Peyer's patch (tissue), 4 donors: ENCODE measurements at places on chromosomes 12 and 14.

- H3K27me3 ChIP-seq: no peaks in the 10 kb centered on the region
- H3K36me3 ChIP-seq: peaks cover 66% of the 10 kb centered on the region
- no peaks in the 10 kb centered on the region for H3K4me1 ChIP-seq
- H3K27ac ChIP-seq: no peak overlapping the region
- DNase-seq: no peak
- H3K4me3 ChIP-seq: no peak overlapping the region
Measured at GRCh38 chr12:125105600-125105999, 40.4 kb downstream of the AACS start.

DNA sequence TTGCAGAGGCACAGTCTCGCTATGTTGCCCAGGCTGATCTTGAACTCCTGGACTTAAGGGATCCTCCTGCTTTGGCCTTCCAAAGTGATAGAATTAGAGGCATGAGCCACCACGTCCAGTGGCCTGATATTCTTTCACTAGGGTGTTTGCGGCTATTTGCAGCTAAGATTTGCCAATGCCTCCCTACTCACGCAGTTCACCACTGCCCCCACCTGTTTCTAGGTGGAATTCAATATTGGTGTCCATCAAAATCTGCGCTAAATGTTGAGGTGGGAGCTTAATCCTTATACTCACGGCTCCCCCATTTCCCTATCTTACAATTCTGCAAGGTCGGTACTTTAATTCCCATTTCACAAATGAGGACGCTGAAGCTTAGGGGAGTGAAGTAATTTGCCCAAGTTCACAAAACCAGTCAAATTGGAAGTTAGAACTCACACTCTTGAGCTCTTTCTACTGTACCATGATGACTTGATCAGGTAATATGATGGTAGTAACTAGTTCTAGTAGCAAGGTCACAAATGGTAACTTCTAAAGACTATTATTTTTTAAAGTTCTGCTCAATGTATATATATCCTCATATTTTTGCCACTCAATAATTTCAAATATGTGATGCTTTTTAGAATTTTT lies 22.1 kb upstream of the LRRC9 start:
- no peaks in the 10 kb centered on the region for H3K4me1 ChIP-seq
- DNase-seq: no peak
- no peak overlapping the region for H3K4me3 ChIP-seq
- H3K27ac ChIP-seq: no peak overlapping the region

DNA sequence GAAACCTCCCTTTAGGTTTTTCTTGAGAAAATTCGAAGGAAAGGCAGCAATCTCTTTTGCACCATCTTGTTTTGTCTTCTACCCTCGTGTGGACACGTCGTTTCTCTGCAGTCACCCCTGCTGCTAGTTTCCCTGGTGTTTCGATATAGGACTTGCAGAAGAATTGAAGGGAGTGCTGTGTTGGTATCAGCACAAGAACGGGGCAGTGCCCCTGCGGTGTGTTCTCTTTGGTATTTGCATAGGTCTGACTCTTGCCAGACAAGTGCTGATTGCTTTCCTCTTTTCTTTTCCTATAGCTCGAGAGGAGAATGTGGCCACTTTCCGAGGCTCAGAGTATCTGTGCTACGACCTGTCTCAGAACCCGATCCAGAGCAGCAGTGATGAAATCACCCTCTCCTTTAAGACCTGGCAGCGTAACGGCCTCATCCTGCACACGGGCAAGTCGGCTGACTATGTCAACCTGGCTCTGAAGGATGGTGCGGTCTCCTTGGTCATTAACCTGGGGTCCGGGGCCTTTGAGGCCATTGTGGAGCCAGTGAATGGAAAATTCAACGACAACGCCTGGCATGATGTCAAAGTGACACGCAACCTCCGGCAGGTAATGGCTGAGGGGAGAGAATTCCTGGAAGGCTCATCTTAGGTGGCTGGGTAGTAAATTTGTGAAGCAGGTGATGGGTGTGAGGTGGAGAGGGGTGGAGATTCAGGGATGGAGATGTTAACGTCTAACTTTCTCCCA lies 474.8 kb downstream of the NRXN3 start:
- H3K36me3 ChIP-seq: no peaks in the 10 kb centered on the region
- DNase-seq: no peak
- no peaks in the 10 kb centered on the region for H3K4me1 ChIP-seq
- H3K27ac ChIP-seq: no peak overlapping the region

GRCh38 chr12:91993287-91994017 lies 152.2 kb downstream of the BTG1 start:
- no peak overlapping the region for H3K4me3 ChIP-seq
- H3K4me1 ChIP-seq: no peaks in the 10 kb centered on the region
- H3K27ac ChIP-seq: no peak overlapping the region

DNA sequence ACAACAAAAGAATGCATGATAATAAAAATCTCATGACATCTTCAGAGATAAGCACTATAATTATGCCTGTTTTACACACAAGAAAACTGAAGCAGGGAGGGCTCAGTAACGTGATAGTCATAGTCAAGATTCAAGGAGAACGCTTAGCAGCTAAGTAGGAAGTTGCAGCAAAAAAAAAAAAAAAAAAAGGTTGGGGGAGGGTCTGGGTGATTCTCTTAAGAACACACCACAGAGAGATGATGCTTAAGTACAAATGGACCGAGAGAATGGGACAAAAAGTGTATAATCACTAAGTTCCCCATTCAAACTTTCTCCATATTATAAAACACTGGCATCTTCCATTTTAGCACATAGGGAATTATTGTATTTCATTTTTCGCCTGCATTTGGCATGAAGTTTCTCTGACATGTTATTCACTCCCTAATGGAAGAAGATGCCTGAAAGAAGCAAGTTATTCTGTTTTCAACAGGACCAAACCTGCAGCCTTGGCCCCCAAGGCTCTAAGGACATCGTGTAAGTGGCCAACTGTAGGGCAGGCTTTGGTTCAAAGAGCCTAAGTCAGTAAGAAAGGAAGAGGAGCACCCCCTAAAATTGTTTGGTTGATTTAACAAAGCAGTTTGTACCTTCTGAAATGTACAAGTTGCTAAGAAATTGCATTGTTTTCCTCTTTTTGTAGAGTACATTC lies 142.9 kb upstream of the TMPO start:
- no peak for DNase-seq
- no peaks in the 10 kb centered on the region for H3K36me3 ChIP-seq
- H3K27me3 ChIP-seq: no peaks in the 10 kb centered on the region
- H3K4me3 ChIP-seq: no peak overlapping the region

DNA sequence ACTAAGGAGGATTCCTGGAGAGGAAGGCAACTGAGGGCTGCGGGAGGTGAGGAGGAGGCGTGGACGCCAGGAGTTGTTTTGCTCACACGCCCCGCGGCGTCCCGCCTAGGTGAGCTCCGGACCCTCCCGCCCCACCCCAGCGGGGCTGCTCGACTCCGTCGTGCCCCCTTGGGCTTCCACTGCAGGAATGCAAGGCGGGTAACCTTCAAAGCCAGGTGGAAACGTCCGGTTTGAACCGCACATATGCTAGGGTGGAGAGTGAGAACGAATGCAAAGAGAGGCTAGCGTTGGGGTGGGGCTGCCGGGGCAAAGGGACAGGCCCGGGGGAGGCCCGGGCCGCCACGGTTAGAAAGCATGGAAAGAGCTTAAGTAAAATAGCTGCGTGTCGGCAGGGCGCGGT lies 5.4 kb upstream of the DPPA3 start:
- no peak for DNase-seq
- H3K36me3 ChIP-seq: no peaks in the 10 kb centered on the region
- H3K27ac ChIP-seq: no peak overlapping the region

- H3K4me3 ChIP-seq: no peak overlapping the region
- no peaks in the 10 kb centered on the region for H3K36me3 ChIP-seq
- H3K27me3 ChIP-seq: no peaks in the 10 kb centered on the region
- no peak overlapping the region for H3K27ac ChIP-seq
Measured at GRCh38 chr14:96829791-96830190, 32.6 kb downstream of the VRK1 start.
